ENCODE measurements at places on chromosomes 11 and 22.

- no peak for DNase-seq
Measured at GRCh38 chr11:104484804-104485554, 321.0 kb upstream of the PDGFD start.

DNA sequence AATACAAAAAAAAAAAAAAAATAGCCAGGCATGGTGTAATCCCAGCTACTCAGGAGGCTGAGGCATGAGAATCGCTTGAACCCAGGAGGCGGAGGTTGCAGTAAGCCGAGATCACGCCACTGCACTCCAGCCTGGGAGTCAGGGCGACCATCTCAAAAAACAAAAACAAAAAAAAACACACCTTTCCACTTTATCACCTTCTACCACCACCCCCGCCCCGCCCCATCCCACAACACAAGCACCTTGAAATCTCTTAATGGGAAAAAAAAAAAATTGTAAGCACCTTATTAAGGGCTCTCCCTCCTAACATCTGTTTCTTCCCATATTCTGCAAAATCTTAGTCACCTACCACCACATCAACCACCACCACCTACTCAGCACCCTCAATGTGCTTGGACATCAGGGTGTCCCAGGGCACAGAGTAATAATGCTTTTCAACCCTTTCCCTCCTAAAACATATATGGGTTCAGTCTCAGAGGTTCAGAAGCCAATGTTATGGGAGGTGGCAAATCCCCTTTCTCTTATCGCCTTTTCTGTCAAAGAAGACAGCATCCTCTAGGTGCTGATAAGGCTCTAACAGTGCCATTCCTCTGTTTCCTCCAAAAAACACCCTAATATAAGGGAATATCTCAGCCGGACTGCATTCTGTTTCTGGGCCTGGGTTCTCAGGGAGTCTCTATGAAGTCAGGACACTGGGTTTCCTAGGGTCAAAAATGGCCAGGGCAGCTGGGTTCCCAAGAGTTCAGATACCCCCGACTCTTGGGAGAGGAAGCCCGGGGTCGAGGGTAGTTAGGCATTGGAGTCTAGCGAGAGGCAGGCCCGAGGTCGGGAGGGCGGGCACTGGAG lies 718 bp downstream of the INTS5 start:
- DNase-seq, result no peak

DNA sequence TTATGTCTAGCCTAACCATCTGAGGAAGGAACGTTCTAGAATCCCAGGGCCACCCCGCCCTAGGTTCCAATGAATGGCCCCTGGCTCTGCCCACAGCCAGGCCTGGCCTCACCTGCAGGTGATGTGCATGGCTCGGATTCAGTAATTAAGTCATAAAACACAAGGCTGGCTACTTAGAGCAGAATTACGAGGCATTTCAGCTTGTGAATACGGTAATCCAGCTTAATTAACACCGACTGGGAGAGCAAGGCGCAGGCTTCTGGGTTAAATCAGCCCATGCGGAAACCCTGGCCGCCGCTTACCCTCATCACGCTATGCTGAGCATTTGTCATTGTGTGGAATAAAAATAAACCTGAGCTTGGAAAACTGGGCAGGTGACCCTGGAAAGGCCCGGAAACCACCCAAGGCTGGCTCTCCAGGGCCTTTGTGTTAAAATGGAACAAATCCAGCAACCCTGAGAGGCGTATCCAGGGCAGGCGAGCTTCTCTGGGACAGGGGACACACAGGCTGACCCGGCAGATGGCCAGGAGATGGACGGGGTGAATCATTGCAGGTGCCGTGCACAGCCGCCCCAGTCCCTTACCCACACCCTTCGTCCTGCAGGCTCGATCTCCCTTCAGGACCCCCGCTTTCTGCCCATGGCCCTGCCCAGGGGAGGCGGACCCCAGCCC lies 220.2 kb downstream of the CTTN start:
- DNase-seq, result no peak

DNA sequence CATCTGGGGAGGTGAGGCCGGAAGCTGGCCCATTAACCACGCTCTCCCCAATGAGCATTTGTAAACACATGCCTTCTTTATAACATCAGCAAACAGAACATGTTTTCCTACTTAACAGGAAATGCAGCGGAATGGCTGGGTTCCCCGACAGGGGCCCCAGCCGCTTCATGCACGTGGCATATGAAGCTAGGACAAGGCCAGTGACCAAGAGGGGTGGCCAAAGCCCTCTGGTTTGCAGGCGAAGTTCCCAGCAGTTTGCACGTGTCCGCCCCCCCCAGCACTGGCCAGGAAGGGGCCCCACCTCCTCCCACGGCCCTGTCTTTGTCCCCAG lies 38.7 kb upstream of the LINC01488 start:
- DNase-seq, result no peak

GRCh38 chr11:67312187-67313021 lies 9.1 kb downstream of the SSH3 start:
- DNase-seq, result no peak
